ENCODE measurements at places on chromosomes 2 and 18. TPM values are rescaled to one million over a fixed set of nuclear protein-coding genes. Genes with fewer than 3 reads are reported as not detected.

Gene WNT6
- 1.7 TPM for total RNA-seq

GRCh38 chr2:45759310-45759851, 107.9 kb downstream of the PRKCE start:
- DNase-seq = peak; percentile 70

Gene EPB41L3
- total RNA-seq = 40.1 TPM

Gene KCNJ3
- total RNA-seq = 3.2 TPM

DNA sequence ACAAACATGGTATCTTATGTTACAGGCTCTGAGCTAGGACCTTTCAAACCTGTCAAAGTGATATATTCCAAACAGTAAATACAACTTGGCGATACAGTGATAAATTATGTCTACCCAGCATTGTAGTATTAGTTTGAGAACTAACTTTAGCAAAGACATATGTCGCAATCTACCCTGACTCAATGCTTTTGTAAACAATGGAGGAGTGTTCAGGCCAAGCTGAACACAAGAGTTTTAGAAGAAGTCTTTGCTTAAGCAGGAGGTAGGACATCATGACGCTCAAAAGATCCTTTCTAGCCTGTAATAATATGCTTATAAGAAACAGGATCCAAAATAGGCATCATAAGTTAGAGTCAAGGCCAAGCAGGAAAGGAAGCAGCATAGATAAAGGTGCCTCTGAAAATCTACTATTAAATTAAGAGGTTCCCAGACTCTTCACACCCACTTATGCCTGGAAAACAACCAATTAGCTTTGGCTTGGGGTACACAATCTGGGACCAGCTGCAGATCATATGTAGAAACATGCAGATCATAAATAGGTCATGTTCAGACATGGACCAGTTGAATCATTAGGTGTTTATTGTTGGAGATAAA, 132.5 kb downstream of the CSRNP3 start:
- no peak for DNase-seq

DNA sequence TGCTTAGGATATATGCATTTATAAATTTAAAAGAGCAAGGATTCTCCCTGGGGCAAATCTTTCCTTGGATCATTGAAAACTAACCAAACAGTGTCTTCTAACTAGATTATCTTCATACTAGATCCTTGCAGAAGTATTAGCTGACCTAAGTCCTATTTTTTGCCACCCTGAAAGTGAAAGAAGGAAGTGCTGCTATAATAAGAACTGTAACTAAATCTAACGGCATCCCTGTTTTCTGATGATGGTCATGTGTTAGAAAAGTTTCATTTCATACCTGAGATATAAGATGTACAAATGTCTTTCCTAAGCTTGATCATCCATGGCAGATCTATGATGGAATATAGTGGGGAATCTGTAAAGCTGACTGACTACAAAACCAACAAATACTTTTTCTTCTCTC, 102.7 kb downstream of the MAP2 start:
- DNase-seq = peak; percentile 50

GRCh38 chr2:38494394-38494793, 108.3 kb downstream of the HNRNPLL start:
- DNase-seq = no peak

DNA sequence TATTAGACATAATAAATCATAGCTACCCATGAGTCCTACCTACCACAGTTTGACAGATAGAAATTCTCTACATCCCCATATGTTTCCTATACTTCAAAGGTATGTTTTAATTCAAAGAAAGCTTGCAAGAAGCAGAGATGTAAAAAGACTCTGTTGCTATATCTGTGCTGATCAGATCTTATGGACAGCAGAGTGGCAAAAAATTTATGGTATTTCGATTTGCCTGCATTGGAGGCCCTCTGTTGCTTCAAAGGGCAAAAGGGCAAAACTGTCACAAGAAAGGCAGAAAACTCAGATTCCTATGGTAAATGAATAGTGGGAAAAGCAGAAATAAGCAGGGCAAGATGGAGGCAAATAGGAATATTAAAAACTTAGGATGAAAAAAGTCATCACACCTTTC, 447.8 kb upstream of the SPHKAP start:
- no peak for DNase-seq

DNA sequence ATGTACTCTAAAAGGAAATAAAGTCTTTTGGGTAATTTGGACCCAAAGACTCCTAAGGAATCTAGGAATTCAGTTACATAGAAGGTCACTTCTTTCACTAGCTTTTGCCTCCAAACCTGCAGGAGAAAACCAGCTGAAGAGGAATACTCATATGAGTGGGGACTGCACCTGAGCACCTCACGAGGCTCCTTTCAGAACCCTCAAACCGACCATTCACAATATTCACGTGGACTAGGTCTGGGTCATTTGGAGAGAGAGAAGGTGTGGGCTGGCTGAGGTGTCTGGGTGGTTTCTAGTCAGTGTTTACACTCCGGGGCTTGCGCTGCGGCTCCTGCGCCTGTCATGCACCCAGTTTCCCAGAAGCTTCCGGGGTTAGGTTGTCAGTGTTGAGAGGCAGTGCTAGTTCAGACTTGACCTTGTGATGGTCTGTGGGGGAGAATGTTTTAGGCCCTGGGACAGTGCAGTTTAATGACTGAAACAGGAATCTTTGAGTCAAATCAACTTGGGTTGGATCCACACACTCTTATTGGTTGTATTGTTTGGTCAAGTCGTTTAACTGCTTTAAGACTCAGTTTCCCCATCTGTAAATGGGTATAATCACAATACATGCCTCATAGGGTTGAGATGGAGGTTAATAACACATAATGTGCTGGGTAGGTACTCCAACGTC, 78.4 kb downstream of the LIMS1 start:
- no peak for DNase-seq
